ENCODE measurements at places on chromosomes 4 and X.

DNA sequence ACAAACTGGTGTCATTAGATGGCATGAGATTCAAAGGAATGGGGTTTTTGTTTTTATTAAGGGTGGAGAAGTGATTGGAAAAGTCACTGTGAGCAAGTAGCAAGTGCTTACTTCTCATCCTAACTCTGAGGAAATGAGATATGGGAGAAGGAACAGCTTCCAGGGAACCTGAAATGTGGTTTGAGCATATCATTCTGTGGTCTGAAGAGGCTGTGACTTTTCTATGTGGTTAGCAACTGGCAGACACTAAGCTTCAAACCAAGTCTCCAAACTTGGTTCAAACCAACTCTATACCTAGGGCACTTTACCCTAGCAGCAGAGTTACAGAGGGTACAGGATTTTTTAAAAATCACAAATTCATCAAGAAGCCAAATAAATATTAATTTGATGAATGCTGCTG lies 58.2 kb downstream of the DCLK2 start:
- no peak for DNase-seq

DNA sequence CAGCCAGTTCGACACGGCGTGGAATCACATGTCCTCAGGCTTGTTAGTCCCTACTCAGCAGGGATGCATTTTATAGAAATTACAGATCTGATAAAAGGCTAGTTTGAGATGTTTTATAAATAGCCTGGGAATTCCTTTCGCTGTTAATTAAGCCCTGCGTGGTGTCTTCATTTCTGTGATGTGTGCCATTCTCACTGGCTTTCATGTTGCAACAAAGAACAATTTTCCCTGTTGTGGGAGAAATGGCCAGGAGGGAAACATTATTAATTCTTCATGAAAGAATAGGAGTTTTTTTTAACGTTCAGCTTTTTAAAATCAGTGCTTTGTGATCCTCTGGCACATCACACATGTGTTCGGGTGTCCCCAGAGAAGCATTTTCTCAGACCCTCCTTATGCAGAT lies 427.3 kb upstream of the FRG1 start:
- DNase-seq: no peak

DNA sequence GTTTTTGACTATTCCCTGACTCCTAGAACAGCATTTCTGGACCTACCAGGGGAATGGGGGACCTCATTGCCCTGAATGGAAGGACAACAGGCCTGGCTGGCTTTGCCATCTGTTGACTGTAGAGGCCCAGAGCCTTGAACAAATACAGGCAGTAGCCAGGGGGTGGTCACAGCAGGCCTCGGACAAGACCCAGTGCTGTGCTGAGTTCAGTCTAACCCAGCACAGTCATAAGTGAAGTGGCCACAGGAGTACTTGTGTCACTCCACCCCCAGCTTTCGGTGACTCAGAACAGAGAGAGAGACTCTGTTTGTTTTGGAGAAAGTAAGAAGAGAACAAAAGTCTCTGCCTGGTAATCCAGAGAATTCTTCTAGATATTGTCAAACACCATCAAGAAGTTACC lies 310.0 kb downstream of the PRR32 start:
- no peak for DNase-seq

DNA sequence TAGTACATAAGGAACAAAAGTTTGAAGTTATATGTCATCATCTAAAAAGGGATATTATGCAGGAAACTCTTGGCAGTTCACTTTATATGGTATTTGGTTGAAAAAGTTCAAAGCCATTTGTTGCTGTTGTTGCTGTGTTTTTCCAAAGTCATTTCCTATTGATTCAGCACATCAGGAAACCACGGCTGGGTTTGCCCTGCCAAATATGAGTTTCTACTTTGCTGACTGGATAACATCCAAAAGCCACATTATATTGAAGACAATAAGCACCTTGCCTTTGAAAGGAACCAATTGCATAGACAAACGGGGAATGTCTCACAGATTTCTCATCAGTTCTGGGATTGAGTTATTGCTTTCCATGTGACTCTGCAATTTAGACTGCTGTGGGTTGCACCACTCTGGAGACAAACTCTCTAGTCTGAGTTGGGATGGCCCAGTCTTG lies 206.1 kb downstream of the SLC39A8 start:
- no peak for DNase-seq

DNA sequence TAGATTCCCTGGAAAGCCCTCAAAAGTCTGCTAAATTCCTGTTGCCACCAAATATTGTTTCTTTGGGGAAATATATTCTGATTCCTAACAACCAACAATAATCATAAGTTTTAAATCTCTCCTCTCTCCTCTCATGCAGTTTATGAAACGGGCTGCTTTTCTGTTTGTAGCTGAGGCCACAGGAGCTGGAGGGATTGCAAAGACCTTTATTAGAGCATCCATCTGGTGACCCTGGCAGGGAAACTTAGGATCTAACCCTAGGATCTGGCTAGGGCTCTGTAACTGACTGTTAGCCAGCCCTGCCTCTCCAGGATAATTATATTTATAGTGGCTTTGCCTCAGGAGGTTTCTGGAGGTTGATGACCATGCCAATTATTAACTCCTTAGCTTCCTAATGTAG lies 56.9 kb downstream of the SMAD1 start:
- no peak for DNase-seq

- no peak for DNase-seq
These were observed 492.2 kb upstream of the AADAT start for GRCh38 chr4:170581969-170582368.

DNA sequence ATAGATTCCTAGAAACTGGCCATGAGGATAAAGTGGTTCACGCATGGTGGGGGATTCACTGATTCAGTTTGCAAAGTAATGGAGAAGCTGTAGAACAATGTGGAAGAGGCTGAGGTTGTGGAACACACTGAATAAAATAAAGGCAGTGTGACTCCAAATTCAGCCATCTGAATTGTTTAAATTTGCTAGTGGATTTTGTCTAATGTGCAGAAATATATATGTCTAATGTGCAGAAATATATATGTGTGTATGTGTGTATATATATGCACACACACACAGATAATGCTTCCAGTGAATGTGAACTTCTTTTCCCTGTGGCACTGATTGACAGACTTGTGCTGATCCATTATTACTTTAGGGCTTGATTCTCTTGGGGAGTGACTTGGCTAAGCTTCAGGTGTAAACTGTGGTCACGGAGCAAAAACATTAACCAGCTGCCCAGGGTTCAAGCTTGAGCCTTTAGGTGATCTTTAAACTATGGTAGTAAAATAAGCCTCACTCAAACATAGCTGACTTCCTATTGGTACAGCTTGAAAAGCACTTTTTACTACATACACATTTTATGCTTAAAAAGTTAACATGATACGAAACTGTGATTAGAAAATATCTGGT lies 3.5 kb downstream of the STBD1 start:
- DNase-seq: no peak

Data from SK-MEL-5 (cell line).